Stimulated activated CD8-positive, alpha-beta memory T cell treated with anti-CD3 and anti-CD28 coated beads, Interleukin-4, amount 100 ng/mL, for 1 hour (primary cell): ENCODE measurements at places on chromosomes 2 and 18.

DNA sequence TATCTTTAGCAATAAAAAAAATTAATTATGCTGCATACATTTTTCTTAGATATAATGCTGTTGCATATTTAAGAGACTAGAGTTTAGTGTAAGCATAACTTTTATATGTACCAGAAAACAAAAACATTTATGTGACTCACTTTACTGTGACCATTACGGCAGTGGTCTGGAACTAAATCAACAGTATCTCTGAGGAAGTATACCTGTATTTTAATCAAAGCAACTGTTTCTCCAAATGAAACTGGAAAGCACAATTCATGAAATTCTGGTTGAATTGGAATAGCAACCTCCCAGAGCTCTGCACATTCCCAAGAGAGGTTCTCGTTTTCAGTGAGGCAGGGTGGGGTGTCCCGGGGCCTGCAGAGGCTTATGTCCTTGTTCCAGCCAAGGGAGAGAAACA is 112.2 kb upstream of the TACR1 start:
- no peak for DNase-seq

GRCh38 chr18:12236934-12237832 is 17.0 kb upstream of the CIDEA start:
- no peak for DNase-seq

DNA sequence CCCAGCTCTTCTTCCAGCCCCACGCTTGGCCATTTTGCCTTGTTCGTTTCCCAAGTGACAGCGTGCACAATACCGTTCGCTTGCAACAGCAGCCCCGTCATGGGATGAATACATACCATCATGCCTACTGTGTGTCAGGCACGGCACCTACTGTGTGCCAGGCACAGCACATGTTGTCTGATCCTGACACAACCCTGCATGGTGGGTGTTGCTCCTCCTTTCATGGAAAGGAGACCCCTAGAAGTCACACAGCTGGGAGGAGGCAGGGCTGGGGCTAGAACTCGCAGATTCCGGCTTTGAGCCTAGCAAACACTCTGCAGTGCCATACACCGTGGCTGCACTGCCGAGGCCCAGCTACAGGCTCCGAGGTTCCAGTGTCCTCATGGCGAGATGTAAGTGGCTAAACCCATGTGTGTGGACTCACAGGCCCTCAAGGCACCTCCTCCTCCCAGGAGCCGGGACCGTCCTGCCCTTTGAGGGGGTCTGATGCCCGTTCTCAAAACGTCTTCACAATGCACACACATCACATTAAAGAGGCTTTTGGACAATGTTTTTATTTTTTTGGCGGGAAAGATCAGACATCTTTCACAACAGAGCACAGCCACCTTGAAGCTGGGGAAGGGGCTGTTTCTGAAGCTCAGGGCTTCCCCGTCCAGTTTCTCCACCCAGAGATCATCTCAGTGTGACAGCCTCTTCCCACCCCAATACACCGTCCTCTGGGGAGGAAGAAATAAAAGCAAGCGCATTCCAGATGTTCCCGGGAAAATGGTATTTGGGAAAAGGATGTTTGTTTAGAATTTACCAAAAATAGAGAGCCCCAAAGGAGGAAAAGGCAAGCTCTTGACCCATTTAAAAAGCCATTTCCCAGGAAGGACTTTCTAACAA is 64.9 kb downstream of the HS1BP3 start:
- DNase-seq = no peak

DNA sequence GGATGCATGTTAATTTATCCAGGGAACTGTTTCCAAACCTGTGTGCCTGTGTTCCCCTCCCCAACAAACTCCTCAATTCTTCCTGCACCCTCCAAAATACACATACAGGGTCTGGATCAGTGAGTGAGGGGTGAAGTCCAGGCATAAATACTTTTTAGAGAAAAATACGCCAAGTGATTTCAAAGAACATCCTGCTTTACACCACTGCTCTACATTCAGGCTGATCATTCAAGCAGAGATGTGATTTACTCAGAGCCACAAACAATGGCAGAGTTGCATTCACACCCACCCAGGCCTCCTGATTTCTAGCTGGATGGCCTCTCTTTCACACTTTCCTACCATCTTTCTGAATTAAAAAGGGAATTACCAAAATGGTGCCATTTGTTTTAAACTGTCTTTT is 289.5 kb upstream of the SLC14A2 start:
- no peak for DNase-seq

- no peak for DNase-seq
These were observed 40.1 kb upstream of the PTH2R start for GRCh38 chr2:208366215-208367127.
